ENCODE measurements at places on chromosomes 1 and 21.

GRCh38 chr21:20774737-20775136 lies 223.5 kb upstream of the NCAM2 start:
- H3K4me1 ChIP-seq, result no peaks in the 10 kb centered on the region
- H3K4me3 ChIP-seq, result no peak overlapping the region
- H3K27me3 ChIP-seq, result no peaks in the 10 kb centered on the region
- H3K27ac ChIP-seq, result no peak overlapping the region

DNA sequence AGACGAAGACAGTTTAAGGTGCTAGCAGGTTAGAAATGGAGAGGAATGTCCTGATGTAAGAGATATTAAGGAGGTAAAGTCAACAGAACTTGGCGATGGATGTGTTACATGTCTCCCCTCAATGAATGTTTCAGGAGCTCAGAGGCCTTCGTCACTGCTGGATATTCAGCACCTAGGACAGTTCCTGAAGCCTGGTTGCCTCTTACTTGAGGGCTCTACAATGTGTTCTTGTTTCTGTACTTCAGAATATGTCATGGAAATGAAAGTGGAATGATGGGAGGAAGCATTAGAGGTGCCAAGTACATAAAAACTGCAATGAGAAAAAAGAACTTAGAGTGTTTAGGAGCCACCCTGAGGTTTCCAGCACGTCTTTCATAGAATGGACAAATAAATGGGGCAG lies 17.7 kb downstream of the TNR start:
- no peaks in the 10 kb centered on the region for H3K4me1 ChIP-seq
- no peak for ATAC-seq
- no peak overlapping the region for H3K27ac ChIP-seq
- H3K27me3 ChIP-seq, result peaks cover 13% of the 10 kb centered on the region

DNA sequence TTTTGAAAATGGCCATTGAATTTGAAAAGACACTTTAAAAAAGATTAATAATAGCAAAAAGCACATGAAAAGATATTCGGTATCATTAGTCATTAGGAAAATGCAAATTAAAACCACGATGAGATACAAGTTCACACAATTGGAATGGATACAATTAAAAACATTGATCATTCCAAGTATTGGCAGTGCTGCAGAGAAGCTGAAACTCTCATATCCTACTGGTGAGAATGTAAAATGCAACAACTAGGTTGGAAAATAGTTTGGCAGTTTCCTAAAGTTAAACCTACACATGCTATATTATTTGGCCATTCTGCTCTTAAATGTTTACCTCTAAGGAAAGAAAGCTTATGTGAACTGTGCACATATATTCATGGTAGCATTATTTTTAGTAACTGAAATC lies 838.7 kb upstream of the PRMT6 start:
- no peaks in the 10 kb centered on the region for H3K4me1 ChIP-seq
- no peak overlapping the region for H3K4me3 ChIP-seq
- no peak for ATAC-seq
- no peak overlapping the region for H3K27ac ChIP-seq

DNA sequence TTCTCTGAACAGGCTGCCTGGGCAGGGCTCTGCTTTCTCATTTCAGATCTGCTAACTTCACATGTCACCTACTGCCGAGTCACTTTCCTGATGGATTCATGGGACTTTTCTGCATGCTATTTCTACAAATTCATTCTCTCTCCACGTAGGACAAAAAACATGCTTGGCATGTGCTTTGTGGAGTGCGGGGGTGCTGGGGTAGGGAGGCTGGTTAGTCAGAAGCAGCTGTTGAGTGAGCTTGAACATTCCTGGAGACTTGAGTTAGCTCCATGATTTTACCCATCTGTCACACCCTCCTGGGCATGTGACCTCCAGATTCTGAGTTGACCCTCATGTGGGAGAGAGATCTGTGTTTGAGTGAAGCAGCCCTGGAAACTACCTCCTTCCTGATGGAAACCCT lies 71.4 kb downstream of the UCK2 start:
- H3K4me3 ChIP-seq, result no peak overlapping the region
- no peak overlapping the region for H3K27ac ChIP-seq
- peaks cover 8% of the 10 kb centered on the region for H3K4me1 ChIP-seq
- H3K36me3 ChIP-seq, result peaks cover 92% of the 10 kb centered on the region

DNA sequence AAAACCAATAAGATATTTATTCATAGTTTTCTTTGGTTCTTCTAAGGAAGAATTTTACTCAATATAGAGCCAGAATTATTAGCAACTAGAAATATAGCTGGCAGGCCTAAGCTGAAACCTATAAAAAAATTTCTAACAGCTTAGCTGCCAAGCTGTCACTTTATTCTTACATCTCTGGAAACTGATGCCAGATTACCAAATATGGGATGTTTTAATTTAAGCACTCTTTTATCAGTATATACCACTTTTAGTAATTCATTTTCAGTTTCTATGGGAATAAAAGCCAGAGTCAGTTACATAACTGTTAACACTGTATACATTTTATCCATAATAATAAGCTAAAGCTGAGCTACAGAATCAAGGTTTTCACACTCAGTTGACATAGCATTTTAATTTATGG lies 68.7 kb upstream of the MPC2 start:
- no peaks in the 10 kb centered on the region for H3K27me3 ChIP-seq
- peaks cover 71% of the 10 kb centered on the region for H3K36me3 ChIP-seq
- peaks cover 5% of the 10 kb centered on the region for H3K4me1 ChIP-seq
- ATAC-seq, result no peak
- no peak overlapping the region for H3K4me3 ChIP-seq

GRCh38 chr1:9875636-9876000 lies 34.5 kb downstream of the CTNNBIP1 start:
- H3K27ac ChIP-seq, result no peak overlapping the region
- ATAC-seq, result no peak
- H3K4me3 ChIP-seq, result no peak overlapping the region
- H3K36me3 ChIP-seq, result no peaks in the 10 kb centered on the region
